ENCODE measurements at places on chromosomes 11 and 22. TPM values are rescaled to one million over a fixed set of nuclear protein-coding genes. Genes with fewer than 3 reads are reported as not detected.
A peak's percentile ranks its signal among the peaks of the same experiment; 100 is the strongest.

DNA sequence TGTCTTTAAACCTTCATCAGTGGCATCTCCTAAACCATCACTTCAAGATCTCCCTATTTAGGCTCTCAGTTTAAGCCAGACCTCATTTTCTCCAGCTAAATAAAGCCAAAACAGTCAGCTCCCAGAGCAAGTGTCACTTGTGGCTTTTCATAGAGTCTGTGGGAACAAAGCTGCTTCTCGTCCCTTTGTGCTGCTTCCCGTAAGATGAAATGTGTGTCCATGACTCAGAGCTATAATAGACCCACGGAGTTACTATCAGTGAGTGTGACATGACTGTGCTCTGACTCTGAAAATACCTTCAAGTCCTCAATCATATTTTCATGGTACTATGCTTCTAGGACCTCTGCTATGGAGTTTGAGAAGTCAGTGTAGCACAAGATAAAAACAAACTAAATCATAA, 57.3 kb upstream of the SLN start:
- DNase-seq, result no peak

DNA sequence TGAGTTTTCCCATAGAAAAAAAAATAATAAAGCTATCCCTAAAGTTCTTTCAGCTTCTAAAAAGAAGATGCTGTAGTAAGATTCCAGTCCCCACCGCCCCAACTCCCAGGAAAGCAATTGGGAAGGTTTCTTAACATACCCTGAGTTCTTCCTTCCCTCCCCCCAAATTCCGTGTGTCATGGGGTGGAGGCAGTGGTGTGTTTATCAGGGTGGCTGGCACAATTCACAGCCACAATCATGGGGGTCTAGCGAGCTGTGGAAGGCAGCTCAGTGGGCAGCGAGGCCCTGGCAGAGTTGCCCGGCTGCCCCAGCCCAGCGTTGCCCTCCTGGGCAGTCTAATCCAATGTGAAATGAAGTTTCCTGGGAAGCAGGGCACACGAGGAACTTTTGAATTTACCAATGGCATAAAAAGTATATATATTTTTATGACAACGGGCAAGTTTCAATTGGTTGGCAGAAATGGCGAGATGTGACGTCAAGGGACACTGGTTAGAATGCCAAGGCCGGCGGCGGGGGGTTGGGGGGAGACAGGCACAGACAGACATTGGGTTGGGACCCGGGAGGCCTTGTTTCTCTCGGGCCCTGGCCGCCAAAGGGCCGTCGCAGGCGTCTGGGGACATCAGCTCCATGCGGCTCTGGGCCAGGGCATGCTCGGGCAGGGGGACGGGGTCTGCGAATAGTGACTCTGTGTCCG, 80.7 kb upstream of the PPARA start:
- peak; percentile 82 for DNase-seq

DNA sequence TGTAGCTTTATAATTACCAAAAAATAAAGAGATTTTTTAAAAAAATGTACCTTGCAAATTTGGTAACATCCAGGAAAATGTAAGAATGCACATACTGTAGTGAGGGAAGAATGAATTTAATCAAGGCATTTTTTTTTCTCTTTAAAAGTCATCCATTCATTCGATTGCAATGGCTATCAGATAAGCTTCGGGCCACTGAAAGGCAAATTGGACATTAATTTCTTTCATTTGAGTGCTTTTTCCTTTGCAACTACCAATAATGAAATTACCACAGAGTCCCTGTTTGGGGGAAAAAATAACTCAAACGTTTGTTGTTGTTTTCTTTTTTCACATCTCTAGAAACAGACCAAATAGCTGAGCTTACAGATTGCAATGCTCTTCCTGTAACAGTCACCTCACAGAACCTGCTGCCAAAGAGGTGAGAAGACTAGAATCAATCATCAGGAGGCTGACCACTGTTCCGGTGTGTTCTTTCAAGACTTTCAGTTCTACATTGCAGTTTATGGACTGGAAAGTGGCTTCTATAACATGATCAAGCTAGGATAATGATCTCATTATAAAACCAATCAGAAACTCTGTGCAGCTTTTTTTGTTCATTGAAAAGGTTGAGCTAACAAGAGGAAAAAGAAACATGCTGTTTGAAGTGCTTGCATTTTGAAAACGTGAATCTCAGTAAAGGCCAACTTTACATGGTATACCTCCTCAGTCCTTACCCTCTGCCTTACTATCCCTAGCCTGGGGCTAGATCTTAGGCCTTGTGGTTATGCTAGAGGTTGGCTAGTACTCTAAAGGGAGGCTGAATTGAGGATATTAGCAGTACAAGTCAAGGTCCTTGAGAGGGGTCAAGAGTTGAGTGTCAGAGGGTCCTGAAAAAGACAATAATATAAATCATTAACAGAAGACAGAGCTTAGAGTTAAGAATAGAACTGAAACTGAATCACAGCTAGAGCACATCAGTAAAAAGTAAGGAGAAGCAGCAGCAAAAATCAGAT, 1276.1 kb downstream of the LRRC4C start:
- DNase-seq, result no peak

- DNase-seq, result no peak
Observed at GRCh38 chr22:21816787-21817496, 50.5 kb downstream of the MAPK1 start.

DNA sequence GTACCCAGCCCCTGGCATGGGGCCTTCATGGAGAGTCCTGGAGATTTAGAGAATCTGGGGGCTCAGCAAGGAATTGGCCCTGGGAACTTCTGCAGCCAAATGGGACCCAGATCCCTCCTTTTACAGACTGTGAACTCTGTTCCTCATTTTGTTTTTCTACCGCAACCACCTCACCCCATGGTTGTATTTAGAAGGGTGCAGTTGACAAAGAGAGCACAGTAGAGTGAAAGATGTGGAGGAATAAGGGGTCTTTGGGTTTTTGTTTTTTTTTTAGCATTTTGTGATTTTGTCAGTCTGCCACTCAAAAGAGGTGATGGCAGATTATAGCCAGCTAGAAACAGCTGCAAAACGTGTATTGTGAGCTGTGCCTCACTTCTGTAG, 1.9 kb downstream of the ZNF74 start:
- no peak for DNase-seq

GRCh38 chr22:35191412-35191811, 65.9 kb upstream of the HMGXB4 start:
- DNase-seq, result no peak

DNA sequence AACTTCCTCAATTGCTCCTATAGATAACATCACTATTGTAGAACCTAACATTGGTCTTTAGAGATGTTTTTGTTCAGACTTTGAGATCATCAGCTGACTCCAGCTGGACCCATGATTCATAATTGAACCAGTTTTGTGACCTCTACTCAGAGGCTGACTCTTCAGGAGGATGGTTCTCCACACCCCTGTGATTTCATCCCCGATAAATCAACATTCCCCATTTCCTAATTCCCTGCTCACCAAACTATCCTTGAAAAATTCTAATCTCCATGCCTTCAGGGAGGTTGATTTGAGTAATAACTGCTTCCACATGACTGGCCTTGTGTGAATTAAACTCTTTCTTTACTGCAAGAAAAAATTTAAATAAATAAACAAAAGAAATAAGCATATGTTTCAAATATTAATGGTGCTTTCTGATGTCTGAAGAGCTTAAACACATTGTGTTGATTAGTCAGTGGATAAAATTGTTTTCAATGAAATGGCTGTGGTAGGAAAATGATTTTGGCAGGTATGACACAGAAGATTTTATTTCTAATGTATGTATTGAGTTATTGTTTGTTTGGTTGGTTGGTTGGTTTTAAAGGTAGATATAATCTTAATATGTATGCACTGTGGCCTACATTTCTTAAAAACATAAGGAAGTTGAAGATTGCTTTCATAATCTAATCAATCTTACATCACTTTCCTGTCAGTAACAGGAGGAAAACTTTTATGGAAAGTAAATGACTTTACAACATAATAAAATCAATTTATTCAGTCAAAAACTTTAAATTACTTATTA, 427.9 kb upstream of the CCDC179 start:
- no peak for DNase-seq

DNA sequence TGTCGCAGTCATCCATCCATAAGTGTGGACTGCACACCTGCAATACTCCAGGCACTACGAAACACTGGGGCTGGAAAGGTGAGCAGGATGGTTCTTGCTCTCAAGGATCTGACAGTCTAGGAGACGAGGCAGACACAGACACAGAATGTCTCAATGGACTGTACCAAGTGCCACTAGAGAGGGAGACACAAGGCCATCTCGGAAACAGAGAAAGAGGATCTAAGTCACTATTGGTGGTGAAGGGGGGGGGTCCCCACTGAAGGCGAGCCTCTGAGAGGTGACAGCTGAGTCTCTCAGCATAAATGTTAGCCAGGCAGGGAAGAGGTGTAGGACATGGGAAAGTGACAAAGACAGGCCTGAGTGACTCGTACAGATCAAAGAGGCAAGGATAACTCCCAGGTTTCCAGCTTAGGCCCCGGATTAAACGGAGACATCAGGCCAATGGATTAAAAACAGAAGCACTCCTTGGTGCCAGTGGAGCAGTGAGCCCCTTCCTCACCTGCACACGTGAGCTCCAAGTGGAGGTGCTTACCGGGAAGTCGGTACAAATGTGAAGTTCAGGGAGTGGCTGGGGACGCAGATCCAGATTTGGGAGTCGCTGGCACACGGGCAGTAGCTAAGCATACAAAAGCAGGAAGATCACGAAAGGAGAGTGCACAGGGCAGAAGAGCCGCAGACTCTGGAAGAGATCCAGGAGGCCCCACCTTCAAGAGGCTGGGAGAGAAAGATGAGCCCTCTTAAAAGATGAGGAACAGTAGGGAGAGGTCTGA, 117.2 kb downstream of the MICAL3 start:
- no peak for DNase-seq

GRCh38 chr11:68002575-68002937, 1.3 kb downstream of the UNC93B1 start:
- DNase-seq, result no peak

The RIMBP3B gene
- total RNA-seq, result not detected

The FOLR3 gene
- not detected for total RNA-seq

The TMEM151A gene
- 9.1 TPM for total RNA-seq

The C11orf91 gene
- total RNA-seq, result not detected

The CST6 gene
- not detected for total RNA-seq

Measured in omental fat pad (tissue), 4 donors.